ENCODE measurements at places on chromosomes 4 and X. TPM values are rescaled to one million over a fixed set of nuclear protein-coding genes. Genes with fewer than 3 reads are reported as not detected.

Gene IL1RAPL1
- total RNA-seq: 0.86 TPM

Gene GPR34
- not detected for total RNA-seq

Gene SPANXC
- total RNA-seq: not detected

Gene PABPC1L2B
- not detected for total RNA-seq

Gene TMEM164
- total RNA-seq: 6.1 TPM

Gene GLRB
- total RNA-seq: 1.7 TPM

Gene TMSB15A
- total RNA-seq: 2.0 TPM

Gene CNKSR2
- total RNA-seq: 0.32 TPM

Gene GUCY1A1
- total RNA-seq: 8.5 TPM

Gene SLC9B2
- total RNA-seq: 14.8 TPM

Gene PWWP3B
- total RNA-seq: under 0.01 TPM

Gene CT55
- not detected for total RNA-seq

Gene SLC49A3
- total RNA-seq: 5.2 TPM

Gene PRRG1
- 9.1 TPM for total RNA-seq

Gene AREG
- 0.26 TPM for total RNA-seq

Gene SMIM31
- total RNA-seq: not detected

Gene NHS
- 2.0 TPM for total RNA-seq

Gene HTN3
- not detected for total RNA-seq

Measured in bronchial smooth muscle cell (primary cell).